NCI-H1694 treated with DMSO at 0.1 percent for 48 hours (cell line): ENCODE measurements at places on chromosomes 7 and 10.
A peak's percentile ranks its signal among the peaks of the same experiment; 100 is the strongest.

DNA sequence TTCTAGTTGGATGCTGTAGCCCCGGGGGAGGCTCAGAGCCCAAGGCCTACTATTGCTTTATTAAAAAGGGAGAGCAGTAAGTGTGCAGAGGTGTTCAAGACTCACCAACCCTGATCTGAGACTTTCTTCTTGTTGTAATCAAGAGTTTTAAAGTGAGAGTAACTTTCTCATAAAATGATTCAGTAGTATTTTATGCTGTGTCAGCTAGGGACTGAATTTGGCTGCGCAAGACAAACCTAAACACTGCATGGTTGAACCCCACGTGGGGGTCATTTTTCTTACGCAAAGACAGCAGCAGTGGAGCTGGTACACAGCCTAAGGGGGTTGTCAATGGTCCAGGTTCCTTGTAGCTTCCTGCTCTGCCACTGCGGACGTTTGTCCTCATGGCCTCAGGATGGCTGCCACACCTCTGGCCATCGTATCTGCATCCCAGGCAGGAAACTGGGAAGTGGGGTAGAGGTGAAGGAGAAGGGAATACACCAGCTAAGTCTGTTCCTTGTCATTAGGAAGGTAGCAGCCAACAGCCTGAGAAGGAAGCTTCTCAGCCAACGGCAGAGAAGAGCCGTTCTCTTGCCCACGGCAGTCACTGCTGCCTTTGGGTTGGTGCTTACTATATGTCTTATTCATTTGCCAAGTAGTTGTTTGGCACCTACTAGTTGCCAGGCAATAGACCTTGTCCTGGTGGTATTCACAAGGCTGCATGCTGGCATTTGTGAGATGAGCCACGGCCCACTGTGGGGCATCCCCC is 44.7 kb downstream of the ELFN1 start:
- no peak for DNase-seq

DNA sequence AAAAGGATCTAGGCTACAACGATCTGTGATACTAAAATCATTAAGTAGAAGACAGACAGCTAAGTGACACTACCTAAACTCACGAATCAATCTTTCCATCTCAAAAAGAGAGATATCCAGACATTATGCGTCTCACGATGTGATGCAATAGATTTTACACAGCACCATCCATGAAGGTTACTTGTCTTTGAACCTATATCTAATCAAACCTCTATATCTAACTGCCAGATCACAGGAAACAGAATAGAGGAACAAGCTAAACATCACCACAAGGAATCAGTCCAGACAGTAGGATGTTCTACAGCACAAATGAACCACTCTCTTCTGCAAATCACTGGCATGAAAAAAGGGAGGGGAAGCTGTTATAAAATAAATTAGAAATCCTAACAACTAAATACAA is 4.1 kb downstream of the RAPGEF5 start:
- DNase-seq = no peak

DNA sequence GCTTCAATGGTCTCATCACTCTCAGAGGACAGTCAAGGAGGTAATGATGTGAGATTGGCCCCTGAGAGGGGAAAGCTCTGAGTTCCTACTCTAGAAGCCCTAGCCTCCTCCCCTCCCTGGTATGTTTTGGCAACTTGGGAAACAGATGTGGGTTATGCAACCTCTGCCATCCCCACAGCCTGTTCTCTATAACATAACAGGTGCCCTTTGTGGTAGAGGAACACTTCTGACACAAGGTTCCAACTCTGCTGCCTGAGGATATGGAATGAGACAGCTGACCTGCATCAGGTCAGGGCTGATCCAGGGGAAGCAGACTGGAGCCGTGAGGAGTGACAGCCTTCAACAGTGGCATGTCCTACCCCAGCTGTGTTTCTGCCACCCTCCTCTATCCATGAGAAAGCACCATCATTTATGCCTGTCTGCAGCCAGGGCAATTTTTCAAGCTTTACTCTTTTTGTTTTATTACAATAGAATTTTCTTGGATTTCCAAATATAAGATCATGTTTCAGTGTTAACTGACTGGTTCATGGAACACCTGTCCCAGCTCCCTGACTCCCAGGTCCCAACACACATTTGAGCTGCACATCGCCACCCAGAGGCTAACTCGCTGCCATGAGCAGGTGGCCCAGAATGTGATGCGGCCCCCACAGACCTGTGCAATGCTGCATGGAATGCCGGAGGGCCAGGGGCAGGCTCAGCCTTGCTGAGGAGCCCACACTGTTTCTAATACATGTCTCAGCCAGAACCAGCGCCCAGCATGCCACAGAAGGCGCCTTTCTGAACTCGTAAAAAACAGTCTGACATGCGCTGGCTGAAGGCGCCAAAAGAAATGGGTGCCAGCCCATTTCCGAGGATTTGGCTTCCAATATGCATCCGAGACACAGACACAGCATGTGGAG is 124.8 kb upstream of the CHST15 start:
- no peak for DNase-seq

GRCh38 chr10:73940634-73941221 is 29.8 kb downstream of the PLAU start:
- DNase-seq = peak; percentile 32

GRCh38 chr10:99895867-99896266 is 113.4 kb downstream of the ABCC2 start:
- no peak for DNase-seq

DNA sequence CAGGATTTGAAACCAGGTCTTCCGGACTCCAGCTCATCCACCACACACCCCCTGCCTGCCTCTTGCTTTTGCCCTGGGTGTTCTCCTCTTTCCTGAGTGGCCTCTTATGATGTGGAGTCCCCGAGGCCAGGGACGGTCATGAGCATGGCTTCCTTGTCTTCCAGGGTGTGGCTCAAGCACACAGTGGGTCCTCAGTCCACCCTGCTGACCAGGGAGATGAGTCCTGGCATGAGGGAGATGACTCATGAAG is 32.8 kb downstream of the DNAJB12 start:
- no peak for DNase-seq

GRCh38 chr10:98424295-98425254 is 9.6 kb upstream of the PYROXD2 start:
- DNase-seq = no peak

GRCh38 chr7:92854501-92855238 is 18.3 kb upstream of the CDK6 start:
- no peak for DNase-seq

DNA sequence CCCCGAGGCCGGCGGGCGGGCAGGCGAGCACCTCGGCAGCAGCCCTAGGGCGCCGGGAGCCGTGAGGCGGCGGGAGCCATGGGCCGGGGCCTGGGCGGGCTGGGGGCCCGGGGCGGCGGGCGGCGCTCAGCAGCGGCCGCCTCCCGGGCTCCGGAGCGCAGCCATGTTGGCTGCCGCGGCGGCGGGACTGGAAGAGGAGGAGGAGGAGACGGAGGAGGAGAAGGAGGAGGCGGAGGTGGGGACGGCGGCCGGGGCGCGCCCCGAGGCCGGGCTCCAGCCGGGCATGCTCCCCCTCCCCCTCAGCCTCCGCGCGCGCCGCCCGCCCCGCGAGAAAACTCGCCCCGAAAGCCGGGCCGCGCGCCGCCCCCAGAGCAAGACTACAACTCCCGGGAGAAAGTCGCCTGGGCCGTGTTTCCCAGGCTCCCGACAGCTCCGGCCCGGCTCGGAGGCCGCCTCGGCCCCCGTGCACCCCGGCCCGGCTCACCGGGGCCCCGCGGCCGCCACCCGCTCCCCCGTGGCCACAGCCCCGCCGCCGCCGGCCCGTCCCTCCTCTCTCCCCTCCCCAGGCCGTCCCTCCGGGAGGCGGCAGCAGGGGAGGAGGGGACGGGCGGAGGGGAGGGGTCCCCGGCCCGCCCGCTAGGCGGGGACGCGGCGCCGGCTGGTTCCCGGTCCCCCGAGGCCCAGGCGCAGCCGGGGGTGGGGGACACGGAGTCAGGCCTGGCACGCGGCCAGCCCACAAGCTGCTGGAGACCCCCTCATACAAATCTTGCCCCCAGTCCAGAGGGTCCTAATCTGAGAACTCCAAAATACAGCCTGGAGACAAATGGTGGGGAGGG is at the start of gene DLG5:
TSS of gene DLG5 (minus strand) at position 190 of the 836 bp plus-strand sequence. CDS start 235 bp downstream, outside the sequence.
- no peak for DNase-seq

- DNase-seq = no peak
Observed at GRCh38 chr10:98431016-98431415, 15.7 kb downstream of the HPS1 start.

- DNase-seq = no peak
Observed at GRCh38 chr10:4718544-4718943, 107.5 kb upstream of the AKR1E2 start.

DNA sequence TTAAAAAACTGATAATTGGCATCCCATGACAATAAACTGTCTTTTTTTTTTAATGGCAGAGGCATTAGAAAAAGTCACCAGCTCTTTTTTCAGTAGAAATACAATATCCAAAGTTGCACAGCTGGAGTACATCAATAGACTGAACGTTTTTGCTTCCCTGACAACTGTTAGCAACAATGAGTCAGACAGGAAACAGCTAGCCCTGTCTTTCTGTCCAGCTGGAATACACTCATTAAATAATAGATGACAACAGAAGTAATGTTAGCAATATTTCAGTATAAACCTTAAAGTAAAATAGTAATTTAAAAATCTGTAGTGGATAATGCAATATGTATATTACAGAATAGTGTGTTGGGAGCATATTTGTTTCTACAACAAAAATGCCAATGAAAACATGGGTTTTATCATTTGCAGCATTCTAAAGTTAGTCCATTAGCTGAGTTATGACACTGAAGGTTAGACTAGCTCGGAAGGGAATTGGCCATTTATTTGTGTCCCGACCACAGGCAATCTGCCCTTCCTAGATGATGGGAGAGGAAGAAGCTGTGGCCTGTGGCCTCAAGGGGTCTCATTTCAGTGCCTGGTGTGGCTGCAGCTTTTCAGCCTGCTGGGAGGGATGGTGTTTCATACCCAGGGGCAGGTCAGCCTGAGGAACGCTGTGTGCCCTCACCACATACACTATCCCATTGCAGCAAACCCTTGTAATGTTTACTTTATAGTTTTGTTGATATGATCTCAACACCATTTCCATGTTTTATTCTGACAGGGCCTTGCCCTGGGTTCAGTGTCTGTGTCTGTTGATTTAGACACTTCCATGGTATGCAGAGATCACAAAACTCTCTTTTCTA is 173.3 kb downstream of the SLC16A9 start:
- no peak for DNase-seq

- no peak for DNase-seq
Observed at GRCh38 chr7:20328027-20328426, 2.7 kb upstream of the ITGB8 start.

DNA sequence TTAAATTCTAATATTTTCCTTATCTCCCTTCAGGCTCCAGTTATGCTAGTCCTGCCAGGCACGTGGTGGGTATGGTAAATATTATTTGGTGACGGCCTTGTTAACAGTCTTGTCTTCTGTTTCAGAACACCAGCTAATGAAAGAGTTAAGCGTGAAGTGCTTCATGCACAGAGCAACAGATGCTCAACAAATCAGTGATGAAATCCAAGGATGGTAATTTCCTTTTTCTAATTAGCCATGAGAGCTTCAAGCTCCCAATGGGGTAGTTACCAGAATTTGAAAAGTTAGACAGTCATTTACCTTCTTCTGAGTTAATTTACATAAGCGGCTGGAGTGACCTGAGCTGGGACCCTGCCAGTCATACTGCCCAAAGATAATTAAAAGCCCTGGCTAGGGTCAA is 1.9 kb upstream of the OTUD1 start:
- no peak for DNase-seq

DNA sequence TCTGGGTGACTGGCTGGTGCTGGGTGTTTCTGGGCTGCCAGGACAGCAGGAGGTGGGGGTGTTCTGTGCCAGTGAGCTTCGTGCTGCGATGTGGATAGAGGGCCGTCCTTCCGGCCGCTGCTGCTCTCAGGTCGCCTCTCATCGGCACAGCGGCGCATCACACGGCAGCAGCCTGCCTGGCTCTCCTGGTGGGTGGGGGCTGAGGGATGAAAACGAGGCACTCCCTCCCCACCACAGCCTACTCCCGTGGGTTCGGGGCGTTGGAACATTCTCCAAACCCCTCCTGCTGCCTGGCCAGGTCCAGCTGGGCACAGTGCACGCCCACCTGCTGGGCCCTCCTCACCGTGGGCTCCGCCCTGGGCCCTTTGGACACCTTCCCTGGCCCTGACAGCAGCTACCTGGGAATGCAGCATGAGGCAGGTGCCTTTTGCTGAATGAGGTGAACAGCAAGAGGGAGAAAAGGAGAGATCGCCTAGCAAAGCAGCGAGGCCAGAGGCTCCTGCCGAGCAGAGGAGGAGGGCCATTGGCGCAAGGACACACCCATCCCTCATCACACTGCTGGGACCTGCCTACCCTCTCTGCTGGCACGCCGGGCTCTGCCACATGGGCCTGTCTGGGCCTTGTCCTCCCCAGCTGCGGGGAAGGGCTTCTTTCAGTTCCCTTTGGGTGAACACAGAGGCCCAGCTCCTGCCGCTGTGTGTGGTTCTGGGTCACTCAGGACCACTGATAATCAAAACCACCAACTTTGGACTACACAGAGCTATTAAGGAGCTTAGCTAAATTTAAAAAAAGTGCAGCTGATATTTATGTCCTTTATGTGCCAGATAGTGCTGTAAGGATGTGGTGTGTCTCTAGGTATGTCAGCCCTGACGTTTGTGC is 33.4 kb downstream of the INPP5A start:
- DNase-seq = no peak

DNA sequence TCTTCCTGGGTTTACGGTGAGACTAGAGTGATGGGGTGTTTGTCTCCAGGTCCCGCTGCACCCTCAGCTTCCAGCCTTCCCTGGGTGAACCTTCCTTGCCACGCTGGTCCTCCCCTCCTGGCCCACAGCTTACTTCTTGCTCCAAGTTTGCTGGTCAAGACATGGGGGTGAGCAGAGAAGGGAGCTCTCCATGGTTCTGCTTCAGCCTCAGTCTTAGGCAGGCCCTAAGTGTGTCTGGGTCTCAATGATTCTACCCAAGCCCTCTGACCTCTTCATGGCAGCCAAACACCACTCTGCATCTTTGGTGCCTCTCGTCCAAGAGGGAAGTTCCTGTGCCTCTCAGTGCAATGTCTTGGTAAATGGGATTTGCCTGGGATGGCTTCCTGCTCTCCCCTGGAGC is 356.5 kb upstream of the KLF6 start:
- no peak for DNase-seq

DNA sequence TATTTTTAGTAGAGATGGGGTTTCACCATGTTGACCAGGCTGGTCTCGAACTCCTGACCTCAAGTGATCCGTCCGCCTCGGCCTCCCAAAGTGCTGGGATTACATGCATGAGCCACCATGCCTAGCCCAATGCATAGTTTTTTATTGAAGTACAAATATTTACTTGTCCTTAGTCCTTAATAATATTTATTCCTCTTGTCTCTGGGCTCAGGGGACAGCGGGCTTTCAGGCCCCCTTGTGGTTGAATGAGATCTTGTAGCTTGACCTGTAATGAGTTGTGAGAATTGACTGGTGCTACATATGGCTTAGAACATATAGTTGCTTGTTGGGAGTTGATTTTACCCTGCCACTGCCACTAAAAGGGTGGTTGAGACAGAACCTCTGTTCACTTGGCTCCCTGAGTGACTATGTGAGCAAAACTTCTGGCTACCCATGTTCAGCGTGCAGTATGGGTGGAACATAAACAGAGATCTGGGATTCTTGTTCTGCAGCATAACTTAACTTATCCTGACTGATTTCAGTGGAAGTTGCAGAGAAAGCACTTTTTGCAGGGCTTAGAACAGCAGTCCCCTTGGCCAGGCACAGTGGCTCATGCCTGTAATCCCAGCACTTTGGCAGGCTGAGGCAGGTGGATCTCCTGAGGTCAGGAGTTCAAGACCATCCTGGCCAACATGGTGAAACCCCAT is 14.9 kb downstream of the CCL26 start:
- no peak for DNase-seq
